ENCODE measurements at places on chromosomes 7 and 10.

GRCh38 chr10:4278186-4278585 lies 493.2 kb upstream of the KLF6 start:
- DNase-seq: no peak

DNA sequence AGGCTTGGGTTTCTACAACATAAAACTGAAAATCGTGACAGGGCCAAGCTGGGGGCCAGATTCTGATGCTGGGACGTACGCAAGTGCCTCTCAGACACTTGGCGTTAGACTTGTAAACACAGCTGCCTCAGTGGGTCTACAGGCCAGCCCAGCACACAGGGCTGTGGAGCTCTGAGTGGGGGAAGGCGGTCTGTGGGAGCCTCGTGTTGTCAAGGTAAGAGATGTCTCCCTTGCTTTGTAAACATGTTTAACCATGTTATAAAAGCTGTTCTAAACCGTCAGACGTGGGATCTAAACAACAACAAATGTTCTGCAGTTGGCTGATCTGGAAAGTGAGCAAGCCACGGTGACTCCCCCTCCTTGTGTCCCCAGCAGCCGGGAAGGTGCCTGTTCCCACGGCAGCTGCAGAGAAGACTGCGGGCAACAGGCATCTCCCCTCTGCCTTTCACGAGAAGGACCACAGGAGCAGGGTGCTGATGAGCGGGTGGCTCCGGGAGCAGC lies 67.8 kb downstream of the ZRANB1 start:
- DNase-seq: no peak

DNA sequence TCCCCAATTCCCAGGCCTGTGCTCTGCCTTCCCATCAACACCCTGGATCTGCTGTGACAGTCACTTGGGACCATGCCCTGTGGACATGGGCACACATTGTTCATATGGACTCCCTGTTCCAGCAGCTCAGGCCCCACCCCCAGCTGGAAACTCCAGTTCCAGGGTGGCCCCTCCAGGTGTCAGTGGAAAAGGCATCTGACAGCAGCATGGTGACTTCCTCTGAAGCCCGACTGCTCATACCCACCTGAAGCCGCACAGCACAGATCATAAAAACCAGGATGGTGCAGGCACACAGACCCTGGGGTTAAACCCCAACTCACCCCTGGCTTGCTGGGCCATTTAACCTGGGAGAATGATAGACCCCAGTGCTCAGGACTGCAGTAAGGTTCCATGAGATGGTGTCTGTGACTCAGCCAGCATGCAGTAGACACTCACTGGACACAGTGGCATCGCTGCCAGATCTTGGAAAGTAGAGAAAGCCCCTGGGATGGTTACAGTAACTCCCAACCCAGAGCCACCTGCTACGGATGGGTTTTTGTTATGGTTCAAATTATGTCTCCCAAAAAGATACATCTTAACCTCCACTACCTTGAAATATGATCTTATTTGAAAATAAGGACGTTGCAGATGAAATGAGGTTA lies 72.6 kb upstream of the NANOS1 start:
- no peak for DNase-seq

DNA sequence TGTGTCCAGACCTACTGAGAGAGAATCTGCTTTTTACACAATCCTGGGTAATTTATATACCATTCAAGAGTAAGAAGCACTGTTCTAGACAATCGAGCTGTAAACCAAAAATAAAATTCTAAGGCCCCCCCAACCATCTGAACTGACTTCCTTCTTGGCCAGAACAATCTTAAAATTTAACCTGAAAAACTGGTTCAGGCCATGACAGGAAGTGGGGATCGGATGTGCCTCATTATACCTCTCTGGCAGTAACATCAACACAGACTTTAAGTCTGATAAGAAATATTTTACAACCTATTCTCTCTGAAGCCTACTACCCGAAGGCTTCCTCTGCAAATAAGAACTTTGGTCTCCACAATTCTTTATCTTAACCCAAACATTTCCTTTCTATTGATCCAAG lies 75.2 kb upstream of the KIF5B start:
- no peak for DNase-seq

- DNase-seq: no peak
Measured at GRCh38 chr7:45564485-45564884, 9.7 kb upstream of the ADCY1 start.

GRCh38 chr7:16638282-16639280 lies 7.0 kb downstream of the ANKMY2 start:
- no peak for DNase-seq

- no peak for DNase-seq
Measured at GRCh38 chr7:45416846-45417245, 157.3 kb upstream of the ADCY1 start.

GRCh38 chr10:67669978-67670377 lies 26.0 kb downstream of the CTNNA3 start:
- DNase-seq: no peak

- DNase-seq: no peak
Measured at GRCh38 chr10:58143944-58144343, 123.8 kb downstream of the IPMK start.

DNA sequence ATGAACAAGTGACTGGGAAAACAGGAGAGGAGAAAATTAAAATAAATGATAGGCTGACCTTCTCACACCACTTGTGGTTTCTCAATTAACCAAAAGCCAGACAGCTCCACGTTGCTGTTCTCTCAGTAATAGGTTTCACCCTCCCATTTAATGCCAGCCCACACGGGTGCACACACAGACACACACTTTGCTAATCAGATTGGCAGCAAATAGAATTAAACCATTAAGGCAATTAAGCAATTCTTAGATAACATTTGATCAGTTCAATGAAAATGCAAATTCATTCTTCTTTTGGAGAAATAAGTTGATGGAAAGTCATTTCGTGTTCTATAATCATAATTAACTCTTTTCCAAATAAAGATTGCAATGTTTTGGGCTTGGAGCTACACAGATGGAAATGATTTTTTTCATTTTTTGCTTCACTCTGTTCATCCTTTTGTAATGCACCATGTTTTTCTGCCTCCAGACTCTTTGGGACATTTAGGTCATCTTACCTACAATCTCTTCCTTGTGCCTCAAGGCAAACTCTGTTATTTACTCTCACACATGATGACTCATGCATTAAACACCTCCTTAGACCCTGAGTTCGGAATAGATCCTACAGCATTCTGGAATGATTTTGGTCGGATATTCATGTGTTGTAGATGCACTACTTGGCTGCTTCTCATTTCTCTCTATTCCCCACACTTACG lies 700.7 kb downstream of the AUTS2 start:
- no peak for DNase-seq

DNA sequence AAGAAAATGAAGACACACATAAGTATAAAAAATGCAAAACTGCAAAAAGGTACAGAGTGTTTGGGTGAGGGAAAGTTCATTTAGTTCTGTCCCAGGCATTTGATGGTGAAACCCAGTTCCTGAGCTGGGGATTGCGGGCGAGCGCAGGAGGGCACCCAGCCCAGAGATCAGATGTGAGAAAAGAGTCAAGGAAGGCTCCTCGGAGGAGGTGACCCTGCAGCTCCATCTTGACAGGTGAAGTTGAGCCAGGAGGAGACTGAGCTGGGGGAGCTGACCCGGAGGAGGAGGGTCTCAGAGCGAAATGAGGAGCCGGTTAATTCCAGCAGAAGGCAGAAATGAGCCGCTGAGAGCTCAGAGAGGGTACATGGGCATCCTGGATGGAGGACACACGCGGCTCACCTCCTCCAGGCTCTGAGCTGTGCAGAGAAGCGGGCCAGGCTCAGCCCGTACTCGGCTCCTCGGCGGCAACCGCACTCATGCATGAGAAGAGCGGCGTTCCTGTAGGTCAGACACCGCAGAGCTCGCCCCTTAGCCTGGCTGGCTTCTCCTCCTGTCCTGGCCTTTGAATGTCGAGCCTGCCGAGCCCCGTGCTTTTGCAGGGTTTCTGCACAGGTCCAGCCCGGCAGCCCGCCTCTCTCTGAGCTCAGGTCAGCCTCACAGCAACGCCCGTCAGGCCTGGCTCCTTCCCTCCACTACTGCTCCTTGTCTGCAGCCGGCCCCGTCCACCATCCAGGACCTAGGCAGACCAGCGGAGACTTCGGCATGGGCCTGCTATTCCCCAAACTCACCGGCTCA lies 9.5 kb upstream of the RAMP3 start:
- no peak for DNase-seq

DNA sequence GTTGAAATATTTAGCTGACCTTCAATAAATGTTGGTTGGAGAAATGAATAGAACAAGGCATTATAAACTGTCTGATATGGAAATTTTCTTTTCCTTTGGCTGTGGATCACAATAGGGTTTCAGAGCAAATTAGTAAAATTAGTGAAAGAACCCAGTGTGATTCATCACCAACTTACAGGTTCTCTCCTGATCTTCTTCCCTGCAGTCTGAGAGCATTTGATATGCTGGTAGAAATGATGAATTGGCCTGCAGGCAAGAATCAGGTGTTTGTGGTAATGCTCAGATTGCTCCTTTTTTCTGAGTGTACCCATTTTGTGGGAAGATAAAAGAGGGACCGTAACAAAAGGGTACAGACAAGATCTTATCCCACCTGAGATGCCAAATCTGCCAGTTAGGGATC lies 51.9 kb downstream of the BTAF1 start:
- no peak for DNase-seq

- no peak for DNase-seq
Measured at GRCh38 chr10:78919181-78919966, 149.4 kb upstream of the ZMIZ1 start.

DNA sequence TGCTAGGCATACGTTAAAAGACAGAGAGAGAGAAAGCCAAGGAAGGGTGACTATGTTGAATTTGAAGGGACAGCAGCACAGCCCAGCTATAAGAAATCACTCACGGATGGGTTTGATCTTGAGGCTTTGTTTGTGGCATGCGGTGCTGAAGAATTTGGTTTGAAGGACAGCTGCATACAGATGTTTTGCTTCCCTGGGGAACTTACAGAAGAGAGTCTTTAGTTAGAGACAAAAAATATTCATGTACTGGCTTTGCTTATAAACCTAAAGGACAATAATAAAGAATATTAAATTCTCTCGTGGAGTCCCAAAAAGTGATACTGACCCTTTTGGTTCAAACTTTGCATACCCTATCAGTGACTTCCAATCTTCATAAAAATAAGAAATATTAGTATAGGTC lies 491.4 kb downstream of the NEBL start:
- DNase-seq: no peak

- no peak for DNase-seq
Measured at GRCh38 chr10:21753497-21754270, 219.7 kb downstream of the MLLT10 start.

GRCh38 chr10:24814568-24815313 lies 91.1 kb upstream of the ARHGAP21 start:
- no peak for DNase-seq

DNA sequence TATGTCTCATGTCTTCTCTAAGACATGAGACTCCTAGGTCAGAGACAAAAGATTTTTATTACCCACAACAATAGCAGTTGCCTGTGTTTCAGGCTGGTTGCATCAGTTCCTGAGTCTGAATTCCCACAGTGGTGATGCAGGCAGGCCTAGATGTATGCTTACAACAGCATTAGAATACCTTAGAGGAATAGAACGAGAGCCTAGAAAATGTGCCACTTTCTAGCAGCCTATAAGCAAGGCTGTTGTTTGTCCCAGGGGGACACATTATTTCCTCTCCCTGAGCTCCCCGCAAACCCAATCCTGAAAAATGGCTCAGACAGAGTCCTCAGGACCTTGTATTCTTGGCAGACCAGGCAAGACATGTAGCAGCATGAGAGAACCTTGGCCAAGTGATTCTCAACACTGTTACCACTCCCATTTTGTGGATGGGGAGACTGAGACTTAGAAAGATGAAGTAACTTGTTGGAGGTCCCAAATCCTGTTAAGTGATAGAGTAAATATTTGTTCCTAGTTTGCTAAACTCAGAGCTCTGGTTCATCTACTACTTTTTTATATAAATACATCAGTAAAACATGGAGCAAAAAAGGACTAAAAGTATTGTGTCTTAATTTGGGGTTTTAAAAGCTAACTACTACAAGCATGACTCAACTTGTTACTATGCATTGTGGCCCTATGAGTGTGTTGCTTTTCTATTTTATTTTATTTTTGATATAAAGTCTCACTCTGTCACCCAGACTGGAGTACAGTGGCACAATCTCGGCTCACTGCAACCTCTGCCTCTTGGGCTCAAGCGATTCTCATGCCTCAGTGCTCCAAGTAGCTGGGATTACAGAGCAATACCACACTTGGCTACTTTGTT lies 14.2 kb downstream of the VTI1A start:
- no peak for DNase-seq

DNA sequence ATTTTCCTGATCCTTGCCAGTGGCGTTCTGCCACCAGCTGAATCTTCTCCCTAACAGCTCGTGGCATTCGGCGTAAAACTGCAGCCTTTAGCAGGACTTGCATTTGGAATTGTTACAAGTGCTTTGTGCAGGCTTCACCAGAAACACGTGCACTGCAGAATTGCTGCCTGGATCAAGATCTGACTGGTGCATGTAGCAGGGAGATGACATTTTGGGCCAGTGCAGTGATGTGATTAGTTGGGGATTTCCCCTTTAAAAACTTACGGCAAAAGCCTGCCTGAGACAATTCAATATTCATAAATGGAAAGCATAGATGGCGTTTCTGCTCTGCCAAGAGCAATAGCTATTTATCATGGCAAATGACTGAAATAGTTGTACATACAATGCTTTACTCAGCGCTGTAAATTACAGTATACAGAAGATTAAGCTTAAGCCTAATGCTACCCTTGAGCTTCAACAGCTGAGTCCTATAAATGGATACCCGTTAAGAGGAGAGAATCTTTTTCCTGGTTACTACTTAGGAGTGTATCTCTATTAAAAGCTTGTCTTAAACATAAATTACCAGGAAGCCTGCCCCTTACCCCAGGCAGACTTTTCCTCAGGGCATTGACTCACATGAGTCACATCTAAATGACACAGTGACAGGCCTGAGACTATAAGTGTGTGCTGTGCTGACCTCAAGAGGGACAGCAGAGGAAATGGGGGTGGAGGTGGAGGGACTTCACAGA lies 106.3 kb downstream of the ATXN7L1 start:
- DNase-seq: no peak
